Cardiac muscle cell (in vitro differentiated cells and primary cell): ENCODE measurements at places on chromosomes 3 and 15. TPM values are rescaled to one million over a fixed set of nuclear protein-coding genes. Genes with fewer than 3 reads are reported as not detected.

DNA sequence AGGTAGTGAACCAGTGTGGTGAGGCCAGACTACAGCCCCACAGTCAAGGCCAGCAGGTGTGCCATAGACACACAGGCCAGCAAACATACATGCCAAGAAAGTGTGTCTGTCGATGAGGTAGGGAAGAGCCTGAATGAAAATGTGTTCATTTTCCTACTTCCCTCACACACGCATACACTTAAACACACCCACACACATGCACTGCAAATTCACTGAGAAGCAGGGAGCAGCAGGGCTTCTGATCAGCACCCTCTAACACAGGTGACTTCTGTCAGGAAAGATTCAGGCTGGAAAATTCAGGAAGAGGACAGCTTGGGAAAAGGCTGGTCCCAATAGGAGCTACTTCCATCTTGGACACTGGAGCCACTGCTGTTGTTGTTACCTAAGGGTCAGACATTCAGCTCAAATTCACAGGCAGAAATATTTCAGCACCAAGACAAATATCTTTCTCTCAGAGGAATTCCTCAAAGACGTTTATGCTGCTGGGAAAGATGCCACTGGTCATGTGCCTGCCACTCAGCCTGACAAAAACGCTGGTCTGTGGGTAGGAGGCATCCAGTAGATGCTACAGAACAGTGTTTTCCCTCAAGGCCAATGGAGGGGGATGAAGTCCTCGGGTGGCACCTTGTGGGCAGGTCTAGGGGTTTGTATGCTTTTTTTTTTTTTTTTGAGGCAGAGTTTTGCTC, 40.9 kb upstream of the LARS2 start:
- H3K4me1 ChIP-seq = no peaks in the 10 kb centered on the region
- no peaks in the 10 kb centered on the region for H3K27me3 ChIP-seq
- no peak overlapping the region for H3K27ac ChIP-seq
- DNase-seq = no peak
- H3K4me3 ChIP-seq = no peak overlapping the region

GRCh38 chr15:70761046-70761445, 2.3 kb downstream of the UACA start:
- no peaks in the 10 kb centered on the region for H3K27me3 ChIP-seq
- H3K4me3 ChIP-seq = peak overlapping the region; percentile 83
- H3K36me3 ChIP-seq = no peaks in the 10 kb centered on the region
- H3K4me1 ChIP-seq = peaks cover 64% of the 10 kb centered on the region

Gene SEMA3B
- 16.7 and 25.9 TPM in 2 replicates for total RNA-seq

Gene LRRC15
- total RNA-seq = 0.06 TPM in 1 of 2 replicates, not detected in the other

Gene ZNF280D
- total RNA-seq = 5.8 and 13.2 TPM in 2 replicates

Gene GPR15
- total RNA-seq = not detected in 2 replicates

Gene RPL32
- 824 and 1,421 TPM in 2 replicates for total RNA-seq
